ENCODE measurements at places on chromosomes 5 and 9. TPM values are rescaled to one million over a fixed set of nuclear protein-coding genes. Genes with fewer than 3 reads are reported as not detected.

Gene HRH2
- total RNA-seq = 1.4 TPM

Gene CCNJL
- 20.7 TPM for total RNA-seq

Gene SOX30
- not detected for total RNA-seq

Gene EDIL3
- total RNA-seq = not detected

Gene TSSK1B
- total RNA-seq = not detected

Gene CD72
- total RNA-seq = 48.1 TPM

Gene TPPP
- 1.2 TPM for total RNA-seq

Gene CORO2A
- total RNA-seq = 1.9 TPM

GRCh38 chr5:151257731-151258181, 4.8 kb downstream of the GM2A start:
- no peak for DNase-seq

- no peak for DNase-seq
Observed at GRCh38 chr5:111131356-111131755, 39.2 kb downstream of the WDR36 start.

- no peak for DNase-seq
Observed at GRCh38 chr9:115386963-115387770, 269.2 kb upstream of the TNC start.

GRCh38 chr9:17017931-17018491, 116.8 kb upstream of the CNTLN start:
- no peak for DNase-seq

- no peak for DNase-seq
Observed at GRCh38 chr5:14706615-14707021, 42.1 kb downstream of the OTULIN start.

DNA sequence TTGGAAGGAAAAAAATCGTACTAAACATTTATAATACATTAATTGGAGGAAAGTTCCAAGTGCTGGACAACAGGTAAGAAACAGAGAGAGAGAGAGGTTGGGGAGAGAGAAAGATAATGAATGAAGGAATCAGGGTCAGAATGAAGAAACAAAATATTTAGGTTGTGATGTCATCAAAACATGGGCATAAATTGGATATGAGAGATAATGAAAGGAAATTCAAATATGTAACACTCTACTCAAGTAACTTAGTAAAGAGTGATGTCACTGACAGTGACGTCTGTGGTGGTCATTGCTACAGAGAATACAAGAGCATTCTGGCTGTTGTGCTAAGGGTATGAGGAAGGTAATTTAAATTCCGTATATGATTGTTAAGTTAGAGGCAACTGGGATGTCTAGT, 543.4 kb upstream of the COX7C start:
- DNase-seq = no peak

DNA sequence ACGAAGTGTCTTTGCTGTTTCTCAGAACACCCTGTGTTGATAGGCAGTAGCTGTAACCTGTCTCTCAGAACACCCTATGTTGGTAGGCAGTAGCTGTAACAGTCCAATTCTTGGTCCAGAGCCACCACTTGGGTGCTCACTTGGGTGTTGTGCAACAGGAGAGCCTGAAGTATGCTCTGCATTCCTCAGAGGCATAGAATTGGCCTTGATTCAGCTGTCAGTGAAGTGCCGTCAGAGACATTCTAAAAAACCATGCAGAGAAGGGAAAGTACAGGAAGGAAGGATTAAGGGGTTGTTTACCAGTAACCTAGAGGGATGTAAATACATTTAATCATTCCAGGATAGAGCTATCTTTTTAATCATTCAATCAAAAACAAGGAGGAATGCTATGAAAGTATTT, 231.2 kb downstream of the ARRDC3 start:
- no peak for DNase-seq

- DNase-seq = no peak
Observed at GRCh38 chr5:73495772-73496335, 2.4 kb upstream of the BTF3 start.

- DNase-seq = no peak
Observed at GRCh38 chr9:78213712-78214111, 22.2 kb upstream of the CEP78 start.

DNA sequence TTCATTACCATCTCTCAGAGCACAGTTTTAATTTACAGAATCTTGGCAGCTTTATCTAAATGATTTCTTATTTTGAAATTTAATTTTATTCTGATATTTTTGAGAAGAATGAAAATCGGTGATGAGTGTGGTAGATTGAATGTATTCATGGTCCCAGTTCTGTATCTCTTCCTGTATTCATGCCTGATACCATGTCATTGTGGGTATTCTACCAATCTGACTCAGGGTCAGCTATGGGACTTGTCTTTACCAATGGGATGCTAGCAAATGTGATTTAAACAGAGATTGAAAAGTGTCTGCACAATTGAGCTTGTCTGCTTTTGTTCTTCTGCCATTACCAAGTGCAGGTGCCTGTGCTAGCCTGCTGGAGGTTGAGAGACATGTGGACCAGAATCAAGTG, 17.8 kb upstream of the ZNF618 start:
- DNase-seq = no peak

DNA sequence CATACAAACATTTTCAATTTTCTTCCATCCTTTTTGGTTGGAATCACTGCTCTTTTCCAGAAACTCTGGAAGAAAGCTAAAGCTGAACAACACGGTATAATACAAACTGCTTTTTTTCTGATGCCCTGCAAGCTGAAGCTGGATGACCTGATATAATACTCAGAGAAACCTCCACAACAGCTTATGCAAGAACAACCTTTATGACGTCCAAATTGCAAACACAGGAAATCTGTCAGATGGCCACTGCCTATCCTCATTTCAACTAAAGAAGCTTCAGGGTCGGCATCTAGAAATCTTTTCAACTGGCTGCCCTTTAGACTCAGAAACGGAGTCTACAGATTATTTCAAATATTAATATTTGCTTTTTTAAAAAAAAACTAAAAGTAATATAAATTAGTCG, 106.5 kb upstream of the PRDM9 start:
- DNase-seq = no peak

DNA sequence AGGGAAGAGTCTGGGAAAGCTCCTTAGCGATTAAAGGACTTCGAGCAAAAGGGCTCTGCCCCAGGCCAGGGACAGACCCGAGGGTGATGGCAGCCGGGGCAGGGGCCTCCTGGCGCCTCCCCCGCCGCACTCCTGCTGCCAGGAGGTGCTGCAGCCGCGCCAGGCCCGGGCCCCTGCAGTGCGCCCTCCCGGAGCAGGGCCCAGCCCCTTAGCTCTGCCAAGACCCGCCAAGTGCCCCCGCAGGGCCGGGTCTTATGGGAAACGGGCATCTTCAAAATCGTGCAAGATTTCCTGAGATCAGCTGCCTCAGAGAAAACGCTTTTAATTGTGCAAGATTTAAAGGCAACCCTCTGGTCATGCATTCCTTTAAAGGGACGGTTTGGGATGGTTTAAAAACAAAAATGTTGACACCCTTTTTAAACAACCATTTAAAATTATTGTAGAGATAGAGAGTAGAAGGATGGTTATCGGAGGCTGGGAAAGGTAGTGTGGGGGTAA, 52.4 kb downstream of the CDC14B start:
- no peak for DNase-seq

DNA sequence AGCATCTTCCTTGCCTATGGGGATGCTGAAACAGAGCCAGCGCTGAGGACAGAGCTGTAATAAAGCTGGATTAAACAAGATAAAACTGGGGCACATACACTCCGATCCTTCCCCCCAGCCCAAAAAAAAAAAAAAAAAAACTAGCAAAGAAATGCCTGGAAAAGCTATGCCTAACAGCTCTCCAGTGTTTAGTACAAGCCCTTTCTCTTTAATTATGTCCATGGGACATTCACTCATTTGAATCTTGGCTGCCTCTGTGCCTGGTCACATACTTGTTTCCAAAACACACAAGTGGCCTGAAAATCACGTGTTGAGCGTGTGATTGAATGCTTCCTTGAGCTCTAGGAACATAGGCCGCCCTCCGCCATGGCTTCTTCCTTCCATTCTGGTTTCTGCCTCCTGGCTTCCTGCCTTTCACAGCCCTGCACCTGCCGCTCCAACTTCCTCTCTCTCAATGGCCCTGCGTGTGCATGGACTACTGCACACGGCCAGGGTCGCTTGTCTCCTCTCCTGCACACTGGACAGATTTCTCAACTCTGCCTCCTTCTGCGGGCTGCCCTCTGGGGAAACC, 111.0 kb upstream of the RETREG1 start:
- DNase-seq = no peak

GRCh38 chr5:113054899-113055298, 78.3 kb downstream of the DCP2 start:
- DNase-seq = no peak

GRCh38 chr9:71884005-71884404, 27.0 kb downstream of the ABHD17B start:
- no peak for DNase-seq

DNA sequence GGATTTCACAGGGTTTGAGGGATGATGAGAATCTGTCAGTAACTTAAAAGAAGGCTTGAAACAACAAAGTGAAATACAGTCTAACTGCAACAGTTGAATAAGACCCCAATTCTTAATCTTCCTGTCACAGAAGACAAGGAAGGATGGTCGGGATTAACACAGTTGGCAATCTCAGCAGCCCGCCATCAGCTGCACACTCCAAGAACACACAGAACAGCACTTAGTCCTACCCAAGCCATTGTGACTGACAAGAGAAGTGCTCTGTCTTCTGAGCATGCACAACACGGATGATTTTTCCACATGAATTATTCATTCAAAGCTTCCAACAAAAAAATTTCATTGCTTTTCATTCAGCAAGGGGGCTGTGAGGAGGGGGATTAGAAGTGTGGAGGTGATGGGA, 576.1 kb downstream of the TLE4 start:
- DNase-seq = no peak

GRCh38 chr9:127561491-127562278, 50.4 kb upstream of the STXBP1 start:
- DNase-seq = no peak

- DNase-seq = peak; percentile 65
Observed at GRCh38 chr5:179819296-179820126, 1.2 kb upstream of the SQSTM1 start.

- DNase-seq = no peak
Observed at GRCh38 chr5:28249771-28250415, 1211.5 kb upstream of the CDH9 start.

DNA sequence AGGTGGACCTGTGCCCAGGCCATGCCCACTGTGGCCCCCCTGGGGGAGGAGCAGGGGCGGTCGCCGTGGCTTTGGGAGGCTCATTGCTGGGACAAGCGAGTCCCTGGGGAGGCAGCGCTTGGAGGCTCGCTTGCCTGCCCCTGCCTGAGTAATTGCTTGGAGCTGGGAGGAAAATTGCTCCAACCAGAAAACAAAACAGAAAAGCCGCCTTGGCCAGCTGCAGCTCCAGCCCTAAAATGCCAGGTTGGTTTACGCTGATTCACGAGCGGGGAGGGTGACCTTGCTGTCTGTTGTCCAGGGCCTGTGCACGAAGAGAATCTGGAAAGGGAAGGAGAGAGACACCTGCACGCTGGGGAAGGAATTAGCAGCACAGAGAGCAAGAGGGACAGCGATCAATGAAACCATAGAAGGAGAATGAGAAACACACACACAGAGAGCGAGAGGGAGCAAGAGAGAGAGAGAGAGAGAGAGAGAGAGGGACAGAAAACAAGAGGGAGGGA, 25.3 kb downstream of the NTNG2 start:
- no peak for DNase-seq

Data from natural killer cell (primary cell).